DMS 273 treated with DMSO at 0.1 percent for 48 hours (cell line): ENCODE measurements at places on chromosomes 16 and 17.

GRCh38 chr16:81625544-81626153 lies 153.4 kb upstream of the PLCG2 start:
- DNase-seq: no peak

GRCh38 chr16:68257251-68257905 lies 6.9 kb upstream of the SLC7A6 start:
- no peak for DNase-seq

GRCh38 chr17:28227316-28228108 lies 91.5 kb upstream of the TMEM97 start:
- DNase-seq: no peak

- DNase-seq: no peak
These were observed 45.1 kb upstream of the TOX3 start for GRCh38 chr16:52591934-52592592.

- DNase-seq: no peak
These were observed 6.4 kb upstream of the MT1B start for GRCh38 chr16:56645311-56645710.

- DNase-seq: no peak
These were observed 22.9 kb downstream of the UBN1 start for GRCh38 chr16:4870138-4870671.

GRCh38 chr17:9022573-9023391 lies 1.5 kb downstream of the NTN1 start:
- DNase-seq: no peak
